Ascending aorta (tissue), 2 donors: ENCODE measurements at places on chromosomes 2 and 18. TPM values are rescaled to one million over a fixed set of nuclear protein-coding genes. Genes with fewer than 3 reads are reported as not detected.

DNA sequence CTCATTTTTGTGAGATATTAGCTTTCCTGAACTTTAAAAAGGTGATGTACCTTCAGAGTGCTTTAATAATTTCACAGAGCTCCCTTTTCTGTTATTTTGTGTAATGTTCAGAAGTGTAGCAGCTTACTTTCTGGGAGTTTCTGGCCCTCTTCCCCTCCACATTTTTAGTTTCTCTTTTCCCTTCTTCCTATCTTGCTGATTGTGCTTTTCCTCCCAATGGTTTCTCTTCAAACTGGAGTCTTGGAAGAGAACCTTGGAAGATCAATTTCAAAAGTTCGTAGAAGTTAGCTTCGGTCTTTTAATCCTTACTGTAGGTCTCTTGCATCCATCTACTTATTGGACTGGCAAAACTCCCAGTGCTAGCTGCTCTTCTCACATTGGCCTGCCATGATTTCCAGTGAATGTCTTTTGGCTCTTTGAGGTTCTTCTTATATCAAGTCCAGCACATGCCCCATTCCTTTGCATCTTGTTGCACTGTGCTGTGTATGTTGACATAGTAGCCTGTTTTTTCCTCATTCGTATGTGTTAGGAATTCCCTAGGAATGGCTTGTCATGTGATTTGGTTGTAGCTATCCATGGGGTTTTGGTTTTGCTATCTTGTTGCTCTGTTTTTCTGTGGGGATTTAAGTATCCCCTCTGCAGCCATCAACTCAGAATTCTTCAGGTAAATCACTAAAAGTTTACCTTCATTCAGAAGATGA lies 7.8 kb downstream of the CCNT2 start:
- H3K27ac ChIP-seq, result no peak overlapping the region
- H3K27me3 ChIP-seq, result no peaks in the 10 kb centered on the region
- peaks cover 12% of the 10 kb centered on the region for H3K4me1 ChIP-seq

- no peaks in the 10 kb centered on the region for H3K36me3 ChIP-seq
- peak overlapping the region; percentile 87 for H3K4me3 ChIP-seq
- H3K4me1 ChIP-seq, result no peaks in the 10 kb centered on the region
- no peaks in the 10 kb centered on the region for H3K27me3 ChIP-seq
- peak overlapping the region; percentile 96 for H3K27ac ChIP-seq
Observed at GRCh38 chr2:64750001-64750816, 96.5 kb upstream of the SERTAD2 start.

DNA sequence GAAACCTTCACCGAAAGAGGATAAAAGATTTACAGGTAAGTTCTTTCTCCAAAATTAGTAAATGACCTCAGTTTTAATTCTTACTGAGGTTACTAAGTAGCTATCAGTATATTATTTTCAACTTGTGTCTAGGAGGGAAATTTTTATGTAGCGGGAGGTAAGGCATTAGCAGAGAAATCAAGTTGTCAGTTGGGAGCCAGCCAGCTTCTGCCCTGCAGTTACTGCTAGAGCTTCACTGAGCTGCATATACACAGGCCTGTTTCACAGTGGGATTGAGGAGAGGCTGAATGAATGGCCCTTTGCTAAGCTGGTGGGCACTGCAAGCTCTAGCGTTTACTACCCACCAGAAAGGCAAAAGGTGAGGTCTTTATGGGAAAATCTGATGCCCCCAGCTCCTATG lies 105.7 kb downstream of the ACAA2 start:
- DNase-seq, result no peak
- H3K27me3 ChIP-seq, result no peaks in the 10 kb centered on the region
- no peak overlapping the region for H3K27ac ChIP-seq

DNA sequence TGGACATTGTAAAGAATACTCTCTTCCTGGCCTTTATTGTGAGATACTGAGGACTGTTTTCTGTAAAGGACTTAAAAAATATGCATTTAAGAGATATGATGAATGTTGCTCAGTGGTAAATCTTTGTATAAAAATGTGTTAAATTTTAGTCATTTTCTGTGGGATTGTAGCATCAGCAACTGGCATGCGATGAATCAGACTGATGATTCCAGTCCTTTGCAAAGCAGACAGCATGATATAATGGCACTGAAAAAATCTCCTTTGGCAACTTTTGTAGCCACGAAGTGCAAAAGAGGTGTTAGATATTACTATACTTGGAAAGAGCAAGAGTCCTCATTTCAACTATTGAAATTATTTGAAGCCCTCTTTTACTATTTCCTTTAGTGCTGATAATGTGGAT lies 678.7 kb downstream of the PLCL1 start:
- no peaks in the 10 kb centered on the region for H3K36me3 ChIP-seq
- no peaks in the 10 kb centered on the region for H3K27me3 ChIP-seq
- no peaks in the 10 kb centered on the region for H3K4me1 ChIP-seq
- H3K4me3 ChIP-seq, result no peak overlapping the region

GRCh38 chr2:205708231-205708631 lies 25.9 kb downstream of the NRP2 start:
- no peaks in the 10 kb centered on the region for H3K27me3 ChIP-seq
- DNase-seq, result no peak
- peak overlapping the region; percentile 13 for H3K4me3 ChIP-seq
- peak overlapping the region; percentile 66 for H3K27ac ChIP-seq
- H3K4me1 ChIP-seq, result peaks cover 12% of the 10 kb centered on the region

- H3K27ac ChIP-seq, result no peak overlapping the region
- H3K4me1 ChIP-seq, result peaks cover 5% of the 10 kb centered on the region
- no peaks in the 10 kb centered on the region for H3K27me3 ChIP-seq
- H3K36me3 ChIP-seq, result peaks cover 62% of the 10 kb centered on the region
- peak; percentile 54 for DNase-seq
Observed at GRCh38 chr2:241033336-241033987, 35.0 kb downstream of the SNED1 start.

- no peaks in the 10 kb centered on the region for H3K27me3 ChIP-seq
- H3K4me1 ChIP-seq, result no peaks in the 10 kb centered on the region
- H3K4me3 ChIP-seq, result no peak overlapping the region
- no peak for DNase-seq
- no peaks in the 10 kb centered on the region for H3K36me3 ChIP-seq
Observed at GRCh38 chr2:46072101-46072820, 224.9 kb upstream of the EPAS1 start.

DNA sequence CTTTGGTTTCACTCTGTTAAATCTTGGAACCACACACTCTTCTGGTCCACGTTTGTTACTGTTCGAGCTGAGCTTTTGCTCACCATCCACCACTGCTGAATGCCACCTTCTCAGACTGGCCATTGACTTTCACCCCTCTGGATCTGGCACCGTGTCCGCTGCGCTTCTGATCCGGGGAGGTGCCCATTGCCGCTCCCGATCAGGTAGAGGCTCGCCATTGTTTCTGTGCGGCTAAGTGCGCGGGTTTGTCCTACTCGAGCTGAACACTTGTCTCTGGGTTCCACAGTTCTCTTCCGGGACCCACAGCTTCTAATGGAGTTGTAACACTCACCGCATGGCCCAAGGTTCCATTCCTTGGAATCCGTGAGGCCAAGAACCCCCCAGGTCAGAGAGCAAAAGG lies 72.8 kb downstream of the LCLAT1 start:
- no peak for DNase-seq
- no peaks in the 10 kb centered on the region for H3K27me3 ChIP-seq
- H3K36me3 ChIP-seq, result peaks cover 11% of the 10 kb centered on the region

DPP10 gene
- total RNA-seq, result not detected
